NCI-H2107 (cell line): ENCODE measurements at places on chromosomes 4 and X.

DNA sequence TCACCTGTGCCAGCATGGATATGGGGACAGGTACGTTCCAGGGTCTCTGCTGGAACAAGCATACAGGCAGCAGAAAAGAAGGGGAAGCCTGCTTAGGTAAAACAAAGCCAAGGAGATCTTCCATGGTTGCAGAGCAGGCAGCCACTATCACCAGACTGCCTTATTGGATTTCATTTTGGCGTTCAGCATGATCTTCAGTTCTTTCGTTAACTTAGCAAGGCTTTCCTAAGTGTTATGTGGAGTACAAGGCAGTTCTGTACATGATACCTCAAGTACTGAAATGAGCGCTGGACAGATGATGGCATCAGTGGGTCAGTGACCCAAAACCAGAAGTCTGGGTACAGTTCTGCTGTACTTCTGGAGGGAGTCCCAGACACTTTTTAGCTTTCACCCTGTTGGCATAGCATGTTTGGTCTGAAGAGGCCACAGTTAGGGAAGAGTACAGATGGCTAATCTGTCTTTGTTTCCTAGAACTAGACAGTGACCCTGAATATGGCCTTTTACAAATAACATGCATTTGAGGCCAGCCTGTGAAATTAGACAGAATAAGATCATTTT lies 8.9 kb downstream of the SMIM20 start:
- DNase-seq, result no peak

- DNase-seq, result no peak
Observed at GRCh38 chr4:25401066-25401465, 24.0 kb downstream of the ANAPC4 start.

DNA sequence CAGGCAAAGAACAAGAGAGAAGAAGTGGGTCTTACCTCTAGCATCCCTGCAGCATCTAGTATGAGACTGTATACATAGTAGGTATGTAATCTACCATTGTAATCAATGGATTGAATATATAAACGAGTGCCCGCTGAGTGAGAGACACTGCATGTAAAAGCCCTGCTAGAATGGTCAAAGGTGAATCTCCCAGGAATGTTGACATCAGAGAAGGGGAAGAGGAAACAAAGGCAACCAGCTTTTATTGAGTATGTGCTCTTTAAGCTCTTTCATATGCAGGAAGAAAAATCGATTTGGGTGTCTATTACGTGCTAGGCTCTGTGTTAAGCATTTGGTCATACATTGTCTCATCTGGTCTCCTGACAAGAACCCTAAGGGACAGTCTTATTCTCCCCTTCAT lies 91.9 kb upstream of the KLHL13 start:
- DNase-seq, result no peak

GRCh38 chrX:46588263-46588662 lies 14.7 kb downstream of the CHST7 start:
- DNase-seq, result no peak

- DNase-seq, result no peak
Observed at GRCh38 chr4:76219299-76220055, 5.9 kb upstream of the SCARB2 start.

GRCh38 chr4:13766761-13767540 lies 139.4 kb upstream of the BOD1L1 start:
- DNase-seq, result no peak

DNA sequence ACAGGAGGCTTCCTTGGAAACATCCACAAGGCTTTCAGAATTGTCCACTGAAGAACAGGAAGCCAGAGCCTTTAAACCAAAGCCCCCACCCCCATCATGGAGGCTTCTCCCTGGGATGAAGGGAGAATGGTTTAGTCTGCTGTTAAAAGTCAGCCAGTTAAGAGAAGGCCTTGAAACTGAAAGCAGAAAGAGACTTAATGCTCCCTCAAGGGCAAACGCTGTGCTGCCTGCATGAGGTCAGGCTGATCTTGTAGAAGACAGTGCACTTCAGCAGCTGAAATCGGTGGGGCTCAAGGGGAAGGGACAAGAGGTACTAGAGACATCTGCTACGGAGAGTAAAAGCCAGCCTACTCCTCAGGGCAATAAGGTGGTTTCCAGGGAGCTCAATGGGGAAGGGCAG lies 69.0 kb downstream of the HPRT1 start:
- no peak for DNase-seq

DNA sequence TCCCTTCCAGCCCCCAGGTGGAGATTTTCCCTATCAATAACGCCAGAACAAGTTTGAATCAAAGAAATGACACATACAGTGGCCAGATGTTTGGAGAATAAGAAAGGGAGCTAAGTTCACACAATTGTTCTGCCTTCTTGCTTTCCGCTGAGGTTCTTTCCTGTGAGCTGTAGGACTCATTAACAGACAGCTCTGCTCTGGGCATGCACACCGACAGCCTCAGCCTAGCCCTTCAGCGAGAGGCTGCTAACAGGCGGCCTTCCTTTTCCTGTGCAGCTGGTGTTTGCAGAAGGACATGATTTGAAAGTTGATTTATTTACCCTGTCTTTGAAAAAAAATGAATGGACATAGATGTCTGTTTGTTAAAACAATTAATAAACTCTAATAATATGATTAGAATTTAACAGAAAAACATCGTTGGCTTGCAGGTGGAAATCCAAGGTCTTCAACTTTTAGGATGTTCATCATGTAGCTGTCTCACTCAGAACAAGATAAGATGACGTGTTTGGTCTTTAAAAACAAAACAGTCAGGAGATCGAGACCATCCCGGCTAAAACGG lies 183.3 kb downstream of the KDR start:
- DNase-seq, result no peak

DNA sequence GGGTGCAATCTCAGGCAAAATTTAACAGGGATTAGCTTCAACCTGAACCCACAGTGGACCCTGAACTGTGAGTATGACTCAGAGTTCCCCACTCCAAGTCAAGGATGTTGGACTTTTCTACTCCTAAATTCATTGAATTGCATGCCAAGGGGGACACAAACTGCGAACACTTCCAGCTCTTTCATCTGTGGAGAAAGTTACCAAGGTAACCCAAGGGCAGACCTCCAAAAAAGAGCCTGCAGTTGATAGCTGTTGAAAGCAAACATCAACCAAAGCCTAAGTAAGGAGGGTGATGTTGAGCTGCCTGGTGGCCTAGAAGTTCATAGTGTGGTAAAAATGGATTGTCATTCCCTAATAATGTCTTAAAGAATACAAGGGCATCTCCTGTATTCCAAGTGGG lies 1242.9 kb downstream of the C4orf33 start:
- no peak for DNase-seq

GRCh38 chrX:1261285-1261684 lies 7.3 kb upstream of the CSF2RA start:
- DNase-seq, result no peak

DNA sequence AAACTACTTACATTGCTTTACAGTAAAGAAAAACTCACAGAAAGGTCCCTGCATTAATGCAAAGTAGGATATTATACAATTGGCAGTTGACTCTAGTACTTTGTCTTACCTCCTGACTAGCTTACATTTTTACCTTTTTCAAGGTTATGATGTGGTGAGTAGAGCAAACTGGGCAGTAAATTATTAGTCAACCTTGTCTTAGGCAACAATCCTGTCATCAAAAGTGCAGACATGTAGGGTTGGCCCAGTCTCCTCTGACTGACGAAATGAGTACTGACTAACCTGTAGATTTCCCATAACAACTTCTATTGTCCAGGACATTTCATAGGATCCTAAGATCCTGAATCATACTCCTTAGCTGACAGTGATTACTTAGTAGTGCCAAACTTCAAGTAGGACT lies 142.0 kb upstream of the NUDT6 start:
- DNase-seq, result no peak

DNA sequence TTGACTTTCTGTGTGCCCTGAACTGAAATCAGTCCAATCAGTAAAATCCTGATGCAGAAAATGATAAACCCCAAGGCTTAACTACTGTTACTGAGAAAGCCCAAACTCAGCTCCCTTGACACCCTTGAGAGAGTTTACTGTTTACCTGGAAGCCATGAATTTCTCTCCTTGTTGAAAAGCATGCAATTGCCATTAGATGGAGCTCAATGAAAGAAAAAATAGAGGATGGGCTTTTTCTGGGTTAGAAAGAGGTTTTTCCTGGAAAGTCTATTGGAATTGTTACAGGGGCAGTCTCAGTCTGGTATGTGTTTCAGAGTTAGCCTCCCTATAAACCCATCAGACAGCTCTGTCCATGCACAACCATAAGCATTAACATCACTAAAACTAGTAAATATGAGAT lies 66.4 kb upstream of the C4orf54 start:
- no peak for DNase-seq

DNA sequence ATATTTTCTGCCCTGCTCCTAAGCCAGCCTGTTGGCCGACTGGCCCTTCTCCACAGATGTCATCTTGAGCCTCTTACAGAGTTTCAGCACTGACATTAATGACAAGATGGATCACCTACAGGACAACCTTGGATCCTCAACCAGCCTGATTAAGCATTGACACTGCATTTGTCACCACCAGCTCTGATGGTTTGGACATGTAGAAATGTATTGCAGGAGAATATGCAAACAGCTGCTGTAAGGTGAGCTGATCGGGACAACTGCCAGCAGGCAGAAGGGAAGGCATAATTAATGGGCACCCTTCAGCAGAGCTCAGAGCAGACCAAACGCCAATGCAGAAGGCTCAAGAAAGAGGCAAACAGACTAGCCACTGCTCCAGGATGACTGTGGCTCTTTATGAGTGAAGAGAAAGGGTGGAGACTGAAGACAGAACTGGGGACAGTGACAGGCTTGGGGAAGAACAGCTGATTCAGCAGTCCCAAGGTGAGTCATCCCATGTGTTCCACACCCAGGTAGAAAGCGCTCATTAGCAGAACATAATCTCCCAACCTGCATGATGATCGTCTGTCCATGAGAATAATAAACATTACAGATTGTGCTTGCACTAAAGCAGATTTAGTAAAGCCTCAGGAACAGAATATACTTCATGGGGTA lies 6.7 kb downstream of the CORIN start:
- no peak for DNase-seq

GRCh38 chrX:41824551-41824950 lies 98.8 kb downstream of the CASK start:
- DNase-seq, result no peak

DNA sequence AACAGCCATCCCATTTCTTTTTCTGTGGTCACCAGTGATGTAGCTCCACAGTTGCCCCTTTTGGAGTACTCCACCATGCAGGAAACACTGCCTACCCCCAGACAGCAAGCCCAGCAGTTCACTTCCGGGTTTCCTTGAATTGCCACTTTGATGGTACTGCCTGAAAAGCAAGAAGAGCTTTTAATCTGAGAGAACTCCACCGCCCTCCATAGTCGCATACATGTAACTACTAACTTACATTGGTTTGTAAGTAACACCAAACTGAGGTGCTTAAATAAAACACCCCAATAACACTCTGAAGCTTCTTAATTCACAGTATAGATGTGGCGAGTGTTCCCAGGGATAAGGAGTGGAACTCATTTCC lies 53.6 kb upstream of the HPSE start:
- no peak for DNase-seq

- DNase-seq, result no peak
Observed at GRCh38 chrX:140822861-140823260, 113.3 kb downstream of the LINC00632 start.

- DNase-seq, result no peak
Observed at GRCh38 chr4:44638091-44638490, 13.3 kb downstream of the YIPF7 start.

DNA sequence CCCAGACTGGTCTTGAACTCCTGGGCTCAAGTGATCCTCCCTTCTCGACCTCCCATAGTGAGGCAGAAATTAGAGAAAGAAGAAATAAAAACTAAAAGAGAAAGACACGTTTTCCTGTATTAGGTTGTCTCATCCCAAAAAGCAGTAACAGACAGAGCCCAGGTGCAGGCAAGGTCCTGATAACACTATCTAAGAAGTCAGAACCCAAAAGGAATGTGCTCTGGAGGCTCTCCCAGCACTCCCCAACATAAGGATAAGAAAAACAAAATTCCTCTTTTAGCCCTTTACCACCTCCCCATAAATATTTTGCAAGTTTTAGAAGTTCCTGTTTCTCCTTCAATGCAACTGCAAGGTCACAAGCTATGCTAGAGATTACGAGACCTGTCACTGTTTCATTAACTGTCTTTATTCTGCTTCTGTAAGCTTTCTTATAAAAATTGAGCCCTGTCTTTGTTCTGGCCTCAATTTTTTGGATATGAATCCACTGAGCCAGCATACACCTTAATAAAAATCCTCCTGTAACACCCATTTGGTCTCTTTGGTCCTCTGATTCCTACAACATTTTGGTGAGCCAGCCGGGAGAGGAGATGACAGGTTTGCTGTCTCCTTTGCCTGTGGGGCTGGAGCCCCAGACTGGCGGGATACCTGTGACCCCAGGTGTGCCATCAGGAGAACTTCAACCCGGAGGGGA lies 25.9 kb downstream of the LIAS start:
- DNase-seq, result no peak

DNA sequence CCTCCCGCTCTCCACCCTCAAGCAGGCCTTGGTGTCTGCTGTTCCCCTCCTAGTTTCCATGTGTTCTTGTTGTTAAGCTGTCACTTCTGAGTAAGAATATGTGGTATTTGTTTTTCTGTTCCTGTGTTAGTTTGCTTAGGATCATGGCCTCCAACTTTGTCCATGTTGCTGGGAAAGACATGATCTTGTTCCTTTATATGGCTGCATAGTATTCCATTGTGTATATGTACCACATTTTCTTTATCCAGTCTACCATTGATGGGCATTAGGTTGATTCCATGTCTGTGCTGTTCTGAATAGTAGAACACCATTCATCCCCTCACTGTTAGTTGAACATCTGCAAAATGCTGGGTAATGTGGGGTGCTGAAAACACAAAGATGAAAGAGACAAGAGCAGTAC lies 222.9 kb downstream of the PALLD start:
- no peak for DNase-seq

- DNase-seq, result no peak
Observed at GRCh38 chrX:82756272-82756671, 751.8 kb upstream of the POU3F4 start.

DNA sequence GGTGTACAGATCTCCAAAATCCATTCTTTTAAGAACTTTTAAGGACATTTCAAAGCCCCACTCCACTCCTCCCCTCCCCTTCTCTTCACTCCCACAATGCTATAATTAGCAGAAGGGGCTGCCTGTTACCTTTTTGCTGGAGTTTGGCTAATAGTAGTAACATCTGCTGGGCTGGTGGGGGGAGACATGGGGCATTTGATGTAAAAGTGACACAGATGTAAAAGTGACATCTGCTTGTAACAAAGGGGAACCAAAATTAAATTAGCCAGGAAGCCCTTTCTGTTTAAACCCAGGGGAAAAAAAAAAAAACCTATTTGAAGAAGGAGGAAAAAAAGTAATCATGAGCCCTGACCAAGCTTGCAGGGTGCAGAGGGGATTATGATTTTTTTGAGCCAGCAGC lies 5.4 kb upstream of the PHOX2B start:
- DNase-seq, result no peak

DNA sequence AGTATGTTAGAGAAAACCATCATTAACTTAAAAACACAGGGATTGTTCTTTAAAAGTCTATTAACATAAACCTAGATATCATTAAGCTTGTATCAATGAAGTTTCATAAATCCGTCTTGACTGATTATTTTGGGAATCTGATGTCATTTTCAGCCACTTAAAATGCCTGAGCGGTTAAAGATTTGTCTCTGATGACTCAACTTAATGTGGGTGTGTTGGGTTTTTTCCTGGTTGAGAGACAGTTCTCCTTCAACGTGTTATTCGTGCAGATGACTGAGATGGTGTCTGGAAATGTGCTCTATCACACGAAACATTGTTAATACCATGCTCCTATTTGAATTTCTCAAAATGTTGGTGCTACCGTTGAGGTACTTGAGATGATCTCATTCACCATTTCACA lies 227.3 kb upstream of the TENM3 start:
- DNase-seq, result no peak

GRCh38 chr4:155042014-155042413 lies 166.4 kb upstream of the NPY2R start:
- DNase-seq, result no peak
